ENCODE measurements at places on chromosomes 4 and X.
A peak's percentile ranks its signal among the peaks of the same experiment; 100 is the strongest.

- DNase-seq: peak; percentile 31
These were observed 115.0 kb downstream of the SMIM20 start for GRCh38 chr4:26028793-26029567.

DNA sequence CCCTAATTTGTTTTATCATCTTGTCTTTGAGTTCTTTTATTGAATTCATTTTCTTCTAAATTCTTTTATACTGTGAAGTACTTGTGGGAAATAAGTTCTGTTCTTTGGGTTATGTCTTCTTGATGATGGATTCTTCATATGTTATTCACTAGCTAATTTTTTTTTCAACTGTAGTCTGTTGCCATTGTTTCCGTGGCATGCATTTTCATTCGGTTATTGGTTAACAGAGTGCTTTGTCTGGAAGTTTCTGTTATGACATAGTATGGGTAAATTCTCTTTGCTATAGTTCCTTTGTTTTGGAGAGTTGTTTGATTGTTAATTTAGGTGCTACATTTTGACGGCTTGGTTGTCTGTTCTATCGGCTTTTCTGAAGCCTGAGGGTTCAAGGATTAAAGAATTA lies 184.9 kb upstream of the AADAT start:
- DNase-seq: no peak

GRCh38 chr4:120053911-120054310 lies 12.7 kb downstream of the MAD2L1 start:
- DNase-seq: no peak

- DNase-seq: no peak
These were observed 16.2 kb upstream of the GPKOW start for GRCh38 chrX:49139713-49140112.

GRCh38 chrX:135737366-135738071 lies 24.1 kb downstream of the CT45A1 start:
- DNase-seq: no peak

DNA sequence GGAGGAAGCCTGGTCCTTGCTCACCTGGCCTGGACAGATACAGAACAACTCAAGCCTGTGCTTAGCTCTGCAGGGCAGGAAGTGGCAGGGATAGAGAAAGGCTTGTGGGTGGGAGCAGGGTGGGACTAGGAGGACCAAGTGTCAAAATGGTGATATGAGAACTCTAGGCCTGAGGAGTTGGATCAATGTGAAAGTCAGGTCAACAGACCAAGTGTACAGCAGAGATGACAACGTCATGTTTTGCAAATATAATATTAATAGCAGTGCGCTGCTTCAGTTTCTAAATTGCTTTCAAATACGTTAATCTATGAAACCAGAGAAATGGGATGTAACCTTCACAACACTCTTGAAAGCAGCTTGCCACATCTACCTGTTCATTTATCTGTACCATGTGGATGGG lies 114.2 kb upstream of the MAP3K15 start:
- no peak for DNase-seq

DNA sequence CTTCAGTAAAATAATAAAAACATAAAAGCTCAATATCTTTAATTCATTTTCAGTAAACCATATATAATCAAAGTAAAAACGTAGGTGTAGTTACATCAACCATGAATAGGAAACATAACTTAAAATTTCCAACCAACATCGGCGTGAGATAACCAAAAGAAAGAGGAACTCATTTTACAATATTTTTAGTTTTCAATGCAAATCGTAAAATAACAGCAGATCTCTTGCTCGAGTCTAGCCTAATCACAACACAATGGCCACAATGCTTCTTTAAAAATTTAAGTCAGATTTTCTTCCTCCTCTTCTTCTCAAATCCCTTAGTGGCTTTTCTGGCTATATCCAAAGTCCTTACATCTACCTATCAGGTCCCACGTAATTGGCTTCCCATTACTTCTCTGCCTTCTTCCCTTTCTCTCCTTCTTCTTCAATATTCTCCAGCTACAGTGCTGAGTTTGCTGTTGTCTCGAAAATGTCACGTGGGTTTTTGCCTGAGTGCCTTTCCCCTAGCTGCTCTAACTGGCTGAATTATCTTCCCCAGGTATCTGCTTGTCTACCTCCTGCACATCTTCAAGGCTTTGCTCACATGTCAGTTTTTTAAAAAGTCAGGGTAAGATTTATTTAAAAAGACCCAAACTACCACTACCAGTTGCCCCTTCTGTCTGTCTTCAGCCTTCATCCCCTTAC lies 90.9 kb upstream of the BANK1 start:
- no peak for DNase-seq

- no peak for DNase-seq
These were observed 5.4 kb upstream of the ACSL1 start for GRCh38 chr4:184831153-184831552.

GRCh38 chr4:118888666-118889311 lies at the start of gene SYNPO2:
SYNPO2 (plus strand) TSS chr4:118888854; CDS start chr4:118889037, 183 bp downstream.
- DNase-seq: no peak

DNA sequence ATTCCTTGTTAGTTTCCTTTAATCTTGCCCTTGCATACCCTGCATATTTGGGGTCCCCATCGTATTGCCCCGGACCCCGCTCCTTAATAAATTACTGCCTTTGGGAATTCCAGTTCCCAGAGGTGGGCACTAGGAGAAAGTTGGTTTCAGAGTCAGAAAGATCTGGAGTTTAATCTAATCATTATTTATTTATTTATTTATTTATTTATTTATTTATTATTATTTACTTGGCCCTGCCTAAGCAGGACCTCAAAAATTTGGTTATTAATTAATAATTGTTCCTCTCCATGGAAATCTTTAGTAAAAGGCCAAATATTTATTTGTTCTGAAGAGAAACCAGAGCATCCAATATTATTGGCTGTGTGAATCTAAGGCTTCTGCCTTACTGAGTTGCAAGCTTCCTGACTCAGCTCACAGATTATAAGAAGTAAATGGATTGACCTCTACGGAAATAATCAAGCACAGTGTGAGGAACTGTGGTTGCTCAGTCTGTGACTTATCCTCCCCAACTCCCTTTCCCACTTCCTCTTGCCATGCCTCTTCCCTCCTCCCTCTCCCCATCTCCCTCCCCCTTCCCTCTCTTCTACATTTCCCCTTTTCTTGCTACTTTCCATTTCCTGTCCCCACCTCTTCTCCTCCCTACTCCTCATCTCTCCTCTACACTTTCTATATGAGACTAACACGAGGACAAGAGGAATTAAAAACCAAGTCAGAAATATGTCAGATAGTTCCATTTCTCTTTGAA lies 61.5 kb upstream of the AP1S2 start:
- no peak for DNase-seq

- no peak for DNase-seq
These were observed 45.3 kb upstream of the SHOX start for GRCh38 chrX:585115-585808.

GRCh38 chr4:117376692-117377091 lies 291.3 kb upstream of the TRAM1L1 start:
- no peak for DNase-seq

DNA sequence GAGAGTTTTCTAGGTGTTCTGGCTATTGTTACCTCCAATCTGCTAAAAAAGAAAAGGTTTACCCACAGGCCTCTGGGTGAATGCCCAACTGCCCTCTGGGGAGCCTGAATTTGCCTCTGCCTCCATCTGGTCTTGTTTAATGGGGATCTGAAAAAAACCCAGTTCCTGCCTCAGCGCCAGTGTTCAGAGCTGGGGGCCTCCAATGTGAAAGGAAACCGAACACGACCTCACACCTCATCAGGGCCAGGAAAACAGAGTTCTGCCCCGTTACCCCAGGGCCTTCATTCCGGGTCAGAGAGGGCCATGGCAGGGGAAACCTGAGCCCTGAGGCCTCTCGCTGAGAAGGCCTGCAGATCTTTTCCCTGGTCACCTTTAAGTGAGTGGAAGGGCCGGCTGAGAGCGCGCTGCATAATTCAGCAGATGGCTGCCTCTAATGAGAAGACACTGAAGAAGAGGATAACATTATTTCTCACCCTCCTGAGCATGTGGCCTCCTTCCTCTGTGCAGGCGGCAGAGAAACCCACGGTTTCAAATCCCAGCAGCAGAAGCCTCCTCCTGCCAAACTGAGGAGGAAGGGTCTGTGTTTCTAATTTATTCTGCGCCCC lies 6.8 kb downstream of the SEPTIN6 start:
- no peak for DNase-seq

DNA sequence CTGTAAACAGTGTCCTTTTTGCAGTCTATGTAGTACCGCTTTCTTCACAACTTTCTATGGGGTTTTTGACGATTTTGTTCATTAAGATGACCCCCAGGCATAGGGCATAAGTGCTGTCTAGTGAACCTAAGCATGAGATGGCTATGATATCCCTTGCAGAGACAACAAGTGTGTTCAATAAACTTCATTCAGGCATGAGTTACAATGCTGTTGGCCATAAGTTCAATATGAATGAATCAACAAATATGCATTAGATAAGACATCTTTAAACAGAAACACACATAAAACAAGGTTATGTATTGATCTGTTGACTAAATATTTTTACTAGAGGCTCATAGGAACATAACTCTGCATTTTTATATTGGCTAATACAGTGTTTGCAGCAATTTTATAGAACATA lies 1322.0 kb downstream of the ARAP2 start:
- no peak for DNase-seq

- no peak for DNase-seq
These were observed 59.1 kb downstream of the MID1IP1 start for GRCh38 chrX:38860106-38861013.

GRCh38 chr4:184747034-184747830 lies 13.3 kb upstream of the CENPU start:
- no peak for DNase-seq

GRCh38 chrX:135086197-135086854 lies 34.0 kb downstream of the ETDB start:
- no peak for DNase-seq

DNA sequence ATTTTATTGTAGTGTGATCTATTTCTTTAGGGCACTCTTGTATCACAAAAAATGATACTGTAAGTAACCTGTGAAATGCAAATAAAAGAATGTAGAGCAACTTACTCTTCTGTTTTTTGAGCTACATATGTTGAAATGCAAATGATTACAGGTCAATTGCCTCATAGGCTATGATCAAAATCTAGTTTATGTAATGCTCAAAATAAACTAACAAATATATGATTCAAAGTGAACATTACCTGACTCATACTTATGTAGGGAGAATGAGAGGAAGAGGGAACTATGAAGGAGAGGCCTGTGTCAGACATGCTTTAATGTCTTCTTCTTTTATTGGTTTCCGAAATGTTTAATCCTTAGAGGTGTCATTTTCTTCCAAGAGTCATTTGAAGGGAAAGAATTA lies 5.0 kb upstream of the RPS6KA3 start:
- no peak for DNase-seq

DNA sequence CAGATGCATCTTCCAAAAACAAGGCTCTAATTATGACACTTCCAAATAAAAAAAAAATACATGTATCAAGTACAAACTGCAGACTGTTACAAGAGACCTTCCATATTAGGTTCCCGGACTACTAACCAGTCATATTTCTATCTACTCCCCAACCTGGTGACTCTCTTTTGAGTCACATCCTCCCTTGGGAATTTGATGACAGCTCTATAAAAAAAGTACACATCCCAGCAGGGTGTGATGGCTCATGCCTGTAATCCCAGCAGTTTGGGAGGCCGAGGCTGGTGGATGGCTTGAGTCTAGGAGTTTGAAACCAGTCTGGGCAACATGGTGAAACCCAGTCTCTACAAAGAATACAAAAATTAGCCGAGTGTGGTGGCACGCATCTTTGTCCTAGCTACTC lies 14.9 kb downstream of the RPGR start:
- DNase-seq: no peak

GRCh38 chr4:46425775-46426400 lies 36.0 kb upstream of the GABRA2 start:
- DNase-seq: no peak

- no peak for DNase-seq
These were observed 2521.4 kb downstream of the ARAP2 start for GRCh38 chr4:33722800-33723516.

- DNase-seq: no peak
These were observed 645 bp upstream of the RAB28 start for GRCh38 chr4:13484749-13485221.

DNA sequence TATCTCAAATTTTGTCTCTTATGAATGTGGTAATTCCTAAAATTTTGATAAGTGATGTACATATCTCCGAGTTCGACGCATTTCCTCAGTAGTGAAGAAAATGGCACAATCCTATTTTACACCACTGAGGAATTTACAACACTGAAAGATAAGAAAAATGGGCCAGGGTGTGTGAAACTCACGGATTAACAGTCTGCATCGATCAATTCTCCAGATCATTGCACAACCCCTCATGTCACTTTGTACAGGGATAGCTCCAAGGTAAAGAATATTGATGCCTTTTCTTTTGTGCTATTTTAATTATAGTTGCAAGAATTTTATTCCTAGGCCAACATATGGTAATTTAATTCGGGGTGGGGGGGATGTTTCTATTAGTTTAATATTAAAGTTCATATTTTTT lies 268.7 kb upstream of the VCX3A start:
- no peak for DNase-seq

GRCh38 chr4:53605783-53606182 lies 14.5 kb upstream of the LNX1 start:
- DNase-seq: no peak

GRCh38 chr4:73704314-73705055 lies 35.9 kb upstream of the CXCL8 start:
- no peak for DNase-seq

DNA sequence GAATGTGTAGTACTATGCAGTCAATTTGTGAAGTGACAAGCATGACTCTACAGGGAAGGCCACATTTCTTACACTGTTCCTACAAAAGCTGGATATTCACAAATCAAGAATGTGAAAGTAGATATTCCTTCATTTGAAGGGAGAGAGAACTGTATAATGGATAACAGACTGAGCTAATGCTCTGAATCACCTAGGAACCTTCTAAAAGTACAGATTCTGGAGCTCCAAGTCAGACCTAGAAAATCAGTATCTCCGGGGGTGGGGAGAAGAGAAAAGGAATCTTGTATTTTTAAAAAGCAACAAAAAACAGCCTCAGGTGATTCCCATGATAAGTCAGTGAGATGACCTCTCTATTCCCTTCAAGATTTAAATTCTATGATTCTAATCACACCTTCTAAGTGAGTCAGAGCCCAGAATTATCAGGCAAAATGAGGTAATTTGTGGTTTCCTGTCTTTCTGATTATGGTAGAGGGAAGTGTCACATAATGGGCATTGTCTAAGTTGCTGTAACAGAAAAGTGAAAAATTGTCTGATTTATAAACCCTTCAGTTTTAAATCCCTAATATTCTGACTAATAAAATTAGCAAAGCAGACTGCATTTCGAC lies 80.9 kb downstream of the IL21 start:
- DNase-seq: no peak

- DNase-seq: no peak
These were observed 392.2 kb downstream of the OPHN1 start for GRCh38 chrX:68041110-68041509.

- DNase-seq: peak; percentile 78
These were observed at the start of gene PACRGL for GRCh38 chr4:20700007-20700761. PACRGL (plus strand) TSS chr4:20700458; CDS start chr4:20704482, 4,024 bp downstream.
